ENCODE measurements at places on chromosomes 7 and 10. TPM values are rescaled to one million over a fixed set of nuclear protein-coding genes. Genes with fewer than 3 reads are reported as not detected.

DNA sequence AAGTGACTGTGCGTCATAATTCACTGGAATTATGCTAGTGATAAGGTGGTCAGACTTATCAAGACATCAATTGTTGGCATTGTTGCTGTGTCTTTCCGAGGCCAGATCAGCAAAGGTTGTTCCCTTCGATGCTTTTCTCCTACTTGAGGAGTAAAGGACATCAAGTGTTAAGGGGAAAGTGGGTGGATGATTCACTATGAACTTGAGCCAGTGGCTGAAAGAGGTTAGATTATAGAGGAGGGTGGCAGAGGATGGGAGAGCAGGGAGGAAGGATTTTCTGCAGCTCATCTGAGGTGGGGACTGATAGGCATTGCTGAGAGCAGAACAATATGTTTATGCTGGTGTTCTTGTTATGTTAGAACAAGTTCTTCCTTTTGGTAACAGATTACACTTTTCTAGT lies 131.4 kb upstream of the AGR3 start:
- H3K4me3 ChIP-seq = no peak overlapping the region
- H3K4me1 ChIP-seq = peaks cover 38% of the 10 kb centered on the region
- no peaks in the 10 kb centered on the region for H3K36me3 ChIP-seq
- no peak for DNase-seq
- H3K27ac ChIP-seq = no peak overlapping the region

DNA sequence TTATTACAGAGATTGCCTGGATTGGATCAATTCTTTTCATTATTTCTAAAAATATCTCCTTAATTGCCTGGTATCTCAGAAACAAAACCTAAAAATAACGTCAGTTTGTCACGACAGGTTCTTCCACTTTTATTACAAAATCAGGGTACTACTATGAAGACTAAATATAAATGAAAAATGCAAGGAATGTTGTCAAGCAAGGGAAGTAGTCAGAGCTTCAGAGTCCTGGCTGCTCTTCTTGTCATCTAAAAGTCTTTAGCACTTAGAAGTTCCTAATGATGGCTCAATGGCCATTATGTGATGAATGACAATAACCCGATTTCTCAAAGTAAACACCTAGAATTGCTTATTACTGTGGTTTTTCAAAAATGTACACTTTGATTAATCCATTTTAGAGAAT lies 192.2 kb downstream of the SEMA3A start:
- H3K36me3 ChIP-seq = no peaks in the 10 kb centered on the region
- no peak overlapping the region for H3K4me3 ChIP-seq
- DNase-seq = no peak
- H3K4me1 ChIP-seq = peaks cover 16% of the 10 kb centered on the region
- no peaks in the 10 kb centered on the region for H3K27me3 ChIP-seq

- DNase-seq = no peak
- H3K27me3 ChIP-seq = no peaks in the 10 kb centered on the region
- no peak overlapping the region for H3K27ac ChIP-seq
These were observed 87.5 kb upstream of the HGF start for GRCh38 chr7:81857385-81857784.

GRCh38 chr7:130900471-130901076 lies 166.6 kb upstream of the KLF14 start:
- H3K27me3 ChIP-seq = no peaks in the 10 kb centered on the region
- peaks cover 79% of the 10 kb centered on the region for H3K4me1 ChIP-seq
- no peak for DNase-seq
- H3K27ac ChIP-seq = peak overlapping the region; percentile 99
- peaks cover 1% of the 10 kb centered on the region for H3K36me3 ChIP-seq

GRCh38 chr10:63376560-63377304 lies 89.0 kb downstream of the JMJD1C start:
- H3K36me3 ChIP-seq = peaks cover 2% of the 10 kb centered on the region
- H3K27me3 ChIP-seq = no peaks in the 10 kb centered on the region
- no peak overlapping the region for H3K4me3 ChIP-seq
- H3K27ac ChIP-seq = peak overlapping the region; percentile 64

The KIF11 gene
- 6.6 TPM for total RNA-seq

All from chondrocyte (in vitro differentiated cells).